Gastroesophageal sphincter (tissue), 4 donors: ENCODE measurements at places on chromosomes 3 and 15.

- ATAC-seq: no peak
- no peak overlapping the region for H3K4me3 ChIP-seq
- H3K27me3 ChIP-seq: no peaks in the 10 kb centered on the region
- no peaks in the 10 kb centered on the region for H3K36me3 ChIP-seq
Measured at GRCh38 chr15:46567968-46568367, 933.1 kb downstream of the SQOR start.

GRCh38 chr3:140249188-140249587 is 314.2 kb downstream of the CLSTN2 start:
- H3K4me3 ChIP-seq: no peak overlapping the region
- no peaks in the 10 kb centered on the region for H3K27me3 ChIP-seq
- no peak overlapping the region for H3K27ac ChIP-seq
- no peaks in the 10 kb centered on the region for H3K4me1 ChIP-seq
- no peaks in the 10 kb centered on the region for H3K36me3 ChIP-seq
- no peak for ATAC-seq

DNA sequence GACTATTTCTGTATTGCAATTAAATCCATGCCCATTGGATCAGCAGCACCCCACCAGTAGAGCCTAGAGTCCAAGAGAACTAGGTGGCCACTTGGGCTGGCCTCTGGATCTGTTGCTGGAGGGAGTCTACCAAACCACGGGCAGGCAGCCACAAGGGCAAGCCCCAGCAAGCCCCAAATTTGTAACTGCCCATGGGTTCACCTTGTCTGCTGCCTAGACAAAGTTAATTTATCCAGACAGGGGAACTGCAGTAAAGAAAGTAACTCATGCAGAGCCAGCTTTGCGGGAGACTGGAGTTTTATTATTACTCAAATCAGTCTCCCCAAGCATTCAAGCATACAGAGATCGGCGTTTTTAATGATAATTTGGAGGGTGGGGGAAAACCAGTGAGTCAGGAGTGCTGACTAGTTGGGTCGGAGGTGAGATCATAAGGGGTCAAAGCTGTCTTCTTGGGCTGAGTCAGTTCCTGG is 74.0 kb upstream of the TERB2 start:
- H3K4me3 ChIP-seq: no peak overlapping the region
- no peak overlapping the region for H3K27ac ChIP-seq
- H3K27me3 ChIP-seq: no peaks in the 10 kb centered on the region
- no peak for ATAC-seq
- H3K4me1 ChIP-seq: no peaks in the 10 kb centered on the region

DNA sequence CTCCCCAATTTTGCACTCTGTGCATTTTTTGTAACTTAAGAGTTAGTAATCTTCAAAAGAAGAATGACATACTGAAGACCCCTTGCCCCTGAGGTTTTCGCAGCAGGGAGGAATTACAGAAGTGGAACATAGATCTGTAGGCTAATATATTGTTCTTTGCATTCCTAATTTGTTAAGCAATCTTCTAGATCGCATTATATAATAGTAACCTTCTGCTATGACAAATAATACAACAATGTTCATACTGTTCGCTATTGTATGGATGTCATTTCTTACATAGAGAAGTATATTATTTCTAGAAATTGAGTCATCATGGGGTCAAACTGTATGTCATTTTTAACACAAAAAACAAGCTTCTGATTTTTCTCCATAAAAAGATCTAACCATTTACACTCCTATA is 95.8 kb upstream of the TGFBR2 start:
- no peak overlapping the region for H3K27ac ChIP-seq
- no peaks in the 10 kb centered on the region for H3K27me3 ChIP-seq

DNA sequence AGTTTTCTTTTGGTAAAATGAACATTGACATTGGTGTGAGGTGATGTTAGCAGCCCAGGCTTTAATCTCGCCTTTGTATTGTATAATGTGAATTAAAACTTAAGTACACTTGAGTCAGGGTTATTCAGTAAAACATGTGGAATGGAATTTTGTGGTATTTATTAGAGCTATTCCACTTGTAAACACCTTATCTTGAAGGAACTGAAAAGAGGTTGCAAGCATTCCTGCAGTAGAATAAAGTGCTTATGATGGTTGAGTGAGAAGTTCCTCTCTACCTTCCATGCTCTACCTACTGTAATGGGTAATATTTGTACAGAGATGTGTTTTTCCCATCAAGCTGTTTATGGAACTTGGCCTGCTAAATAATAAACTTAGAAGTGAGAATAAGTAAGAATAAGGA is 36.1 kb downstream of the HMG20A start:
- H3K4me3 ChIP-seq: no peak overlapping the region
- H3K4me1 ChIP-seq: peaks cover 28% of the 10 kb centered on the region
- H3K36me3 ChIP-seq: peaks cover 21% of the 10 kb centered on the region
- no peak for ATAC-seq

DNA sequence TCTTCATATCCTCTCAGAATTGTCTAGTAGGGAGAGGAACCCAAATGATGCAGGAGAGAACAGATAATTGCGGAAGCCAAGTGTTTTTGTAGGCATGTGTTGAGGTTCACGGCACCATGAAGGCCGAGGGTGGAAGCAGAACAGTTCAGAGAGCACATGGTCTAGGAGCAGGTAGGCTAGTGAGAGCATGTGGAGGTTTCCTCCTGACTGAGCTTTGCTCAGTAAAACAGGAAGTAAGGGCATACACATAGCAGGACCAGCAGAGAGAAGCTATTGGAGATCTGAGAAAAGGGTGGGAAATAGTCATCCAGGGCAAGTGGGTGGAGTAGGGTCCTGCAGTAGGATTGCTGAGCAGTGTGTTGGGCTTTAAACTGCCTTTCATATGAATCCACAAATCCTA is 491.1 kb downstream of the FHIT start:
- no peaks in the 10 kb centered on the region for H3K36me3 ChIP-seq
- no peaks in the 10 kb centered on the region for H3K4me1 ChIP-seq
- no peak overlapping the region for H3K4me3 ChIP-seq
- ATAC-seq: no peak
- H3K27ac ChIP-seq: no peak overlapping the region

GRCh38 chr3:66336333-66336766 is 115.5 kb downstream of the SLC25A26 start:
- H3K36me3 ChIP-seq: no peaks in the 10 kb centered on the region
- H3K4me3 ChIP-seq: no peak overlapping the region
- no peaks in the 10 kb centered on the region for H3K4me1 ChIP-seq
- ATAC-seq: no peak

- H3K27ac ChIP-seq: no peak overlapping the region
- H3K36me3 ChIP-seq: no peaks in the 10 kb centered on the region
- no peaks in the 10 kb centered on the region for H3K27me3 ChIP-seq
- H3K4me3 ChIP-seq: no peak overlapping the region
Measured at GRCh38 chr3:5138214-5138981, 16.3 kb downstream of the ARL8B start.

DNA sequence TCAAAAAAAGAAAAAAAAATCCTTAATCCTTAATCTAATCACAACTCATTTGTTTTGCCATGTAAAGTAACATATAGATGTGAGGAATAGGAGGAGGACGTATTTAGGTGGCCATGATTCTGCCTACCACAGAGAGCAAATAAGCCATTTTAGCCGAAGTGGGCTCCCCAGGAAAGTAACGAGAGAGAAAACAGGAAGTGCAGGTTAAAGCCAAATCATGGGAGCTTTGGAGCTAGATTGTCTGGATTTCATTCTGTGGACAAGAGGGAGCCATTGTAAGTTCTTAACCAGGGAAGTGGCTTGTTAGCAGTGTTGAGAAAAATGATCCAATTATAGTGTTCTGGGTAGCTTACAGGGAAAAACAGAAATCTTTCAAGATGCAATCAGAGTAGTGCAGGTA is 9.4 kb downstream of the TMOD2 start:
- peaks cover 10% of the 10 kb centered on the region for H3K4me1 ChIP-seq
- no peak for ATAC-seq
- H3K4me3 ChIP-seq: no peak overlapping the region

GRCh38 chr15:69093127-69093526 is 67.3 kb upstream of the GLCE start:
- peaks cover 12% of the 10 kb centered on the region for H3K27me3 ChIP-seq
- H3K27ac ChIP-seq: no peak overlapping the region
- no peak for ATAC-seq
- H3K4me3 ChIP-seq: no peak overlapping the region

- no peaks in the 10 kb centered on the region for H3K4me1 ChIP-seq
- no peaks in the 10 kb centered on the region for H3K36me3 ChIP-seq
- no peak overlapping the region for H3K27ac ChIP-seq
- no peaks in the 10 kb centered on the region for H3K27me3 ChIP-seq
Measured at GRCh38 chr3:174862101-174862500, 3.0 kb downstream of the NAALADL2 start.

DNA sequence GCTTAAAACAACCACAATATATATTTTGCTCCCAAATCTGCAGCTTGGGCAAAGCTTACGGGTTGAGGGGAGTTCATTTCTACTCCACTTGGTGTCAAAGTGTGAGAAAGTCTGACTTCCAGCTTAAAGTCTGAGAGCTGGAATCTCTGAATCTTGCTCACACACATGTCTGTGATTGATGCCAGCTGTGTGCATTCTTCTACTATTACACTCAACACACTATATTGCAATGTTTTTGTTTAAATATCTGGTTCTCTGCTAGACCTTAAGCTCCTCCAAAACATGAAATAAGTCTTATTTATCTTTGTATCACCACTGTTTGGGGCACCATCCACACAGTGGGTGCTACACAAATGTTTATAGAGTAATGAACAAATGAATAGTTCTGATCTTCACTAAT is 36.7 kb upstream of the SECISBP2L start:
- no peaks in the 10 kb centered on the region for H3K27me3 ChIP-seq
- H3K4me3 ChIP-seq: no peak overlapping the region
- H3K4me1 ChIP-seq: no peaks in the 10 kb centered on the region

GRCh38 chr15:65789105-65789504 is 3.0 kb downstream of the DENND4A start:
- H3K27me3 ChIP-seq: no peaks in the 10 kb centered on the region
- no peaks in the 10 kb centered on the region for H3K36me3 ChIP-seq
- H3K27ac ChIP-seq: no peak overlapping the region
- peaks cover 12% of the 10 kb centered on the region for H3K4me1 ChIP-seq
- H3K4me3 ChIP-seq: no peak overlapping the region

- H3K4me1 ChIP-seq: peaks cover 97% of the 10 kb centered on the region
- H3K27ac ChIP-seq: peak overlapping the region; percentile 70
- no peaks in the 10 kb centered on the region for H3K27me3 ChIP-seq
Measured at GRCh38 chr3:134235577-134236076, 15.0 kb downstream of the RYK start.
